HepG2 (cell line): ENCODE measurements at places on chromosomes 7 and 10. TPM values are rescaled to one million over a fixed set of nuclear protein-coding genes. Genes with fewer than 3 reads are reported as not detected.

NPY4R2 gene
- polyA plus RNA-seq = not detected in 2 replicates

FBXL13 gene
- polyA plus RNA-seq = 0.24 TPM in 2 replicates

PTF1A gene
- polyA plus RNA-seq = not detected in 2 replicates

FRMD4A gene
- polyA plus RNA-seq = 0.26 and 0.40 TPM in 2 replicates

SNCG gene
- 0.86 and 0.91 TPM in 2 replicates for polyA plus RNA-seq

USP54 gene
- polyA plus RNA-seq = 16.1 and 25.0 TPM in 2 replicates
